Cortex of kidney (tissue), 1 donor: ENCODE measurements at places on chromosomes 6 and 20.

DNA sequence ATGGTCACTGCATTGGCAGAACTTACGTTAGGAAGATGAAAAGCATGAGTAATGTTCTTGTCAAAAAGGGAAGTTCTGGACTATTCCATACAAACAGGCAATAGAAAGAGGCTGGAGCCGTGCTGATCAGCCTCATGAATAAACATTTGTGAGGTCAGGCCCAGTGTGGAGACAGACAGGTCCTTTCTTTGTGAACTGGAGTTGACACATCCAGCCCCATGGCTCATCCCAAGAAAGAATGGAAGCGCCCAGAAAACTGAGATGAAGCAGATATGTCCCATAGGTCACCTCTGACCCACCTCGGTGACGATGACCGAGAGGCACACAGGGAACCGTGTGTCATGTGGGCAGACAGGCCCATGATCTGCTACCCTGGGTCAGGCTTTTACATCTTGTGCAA, 276.0 kb upstream of the SGK1 start:
- no peak for DNase-seq

- no peak for DNase-seq
These were observed 34.6 kb downstream of the HDAC2 start for GRCh38 chr6:113936093-113936934.

DNA sequence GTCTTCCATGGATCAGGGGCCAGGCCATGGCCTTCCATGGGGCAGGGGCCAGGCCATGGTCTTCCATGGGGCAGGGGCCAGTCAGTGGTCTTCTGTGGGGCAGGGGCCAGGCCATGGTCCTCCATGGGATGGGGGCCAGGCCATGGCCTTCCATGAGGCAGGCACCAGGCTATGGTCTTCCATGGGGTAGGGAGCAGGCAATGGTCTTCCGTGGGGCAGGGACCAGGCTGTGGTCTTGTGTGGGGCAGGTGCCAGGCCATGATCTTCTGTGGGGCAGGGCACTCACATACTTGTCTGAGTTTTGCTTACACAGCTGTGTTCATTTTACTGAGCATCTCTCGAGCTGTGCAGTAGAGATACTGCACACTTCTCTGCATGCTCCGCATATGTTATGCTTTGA, 57.3 kb upstream of the THBS2 start:
- no peak for DNase-seq

DNA sequence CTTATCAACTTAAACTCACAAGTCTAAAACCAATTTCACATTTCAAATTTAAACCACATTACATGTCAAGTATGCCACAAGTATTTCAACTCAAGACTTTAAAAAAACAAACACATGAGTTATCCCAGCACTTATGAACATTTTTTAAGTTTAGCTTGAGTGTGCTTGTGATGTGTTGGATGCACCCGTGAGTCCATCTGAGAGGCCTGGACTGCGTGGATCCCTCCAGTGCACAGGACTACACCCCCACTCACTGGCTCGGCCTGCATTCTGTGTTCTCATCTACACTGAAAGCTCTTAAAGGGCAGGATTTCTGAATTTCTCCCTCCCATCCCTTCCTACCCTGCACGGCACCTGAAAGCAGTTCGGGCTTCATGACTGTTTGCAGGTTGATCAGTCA, 128.8 kb upstream of the CD93 start:
- no peak for DNase-seq

DNA sequence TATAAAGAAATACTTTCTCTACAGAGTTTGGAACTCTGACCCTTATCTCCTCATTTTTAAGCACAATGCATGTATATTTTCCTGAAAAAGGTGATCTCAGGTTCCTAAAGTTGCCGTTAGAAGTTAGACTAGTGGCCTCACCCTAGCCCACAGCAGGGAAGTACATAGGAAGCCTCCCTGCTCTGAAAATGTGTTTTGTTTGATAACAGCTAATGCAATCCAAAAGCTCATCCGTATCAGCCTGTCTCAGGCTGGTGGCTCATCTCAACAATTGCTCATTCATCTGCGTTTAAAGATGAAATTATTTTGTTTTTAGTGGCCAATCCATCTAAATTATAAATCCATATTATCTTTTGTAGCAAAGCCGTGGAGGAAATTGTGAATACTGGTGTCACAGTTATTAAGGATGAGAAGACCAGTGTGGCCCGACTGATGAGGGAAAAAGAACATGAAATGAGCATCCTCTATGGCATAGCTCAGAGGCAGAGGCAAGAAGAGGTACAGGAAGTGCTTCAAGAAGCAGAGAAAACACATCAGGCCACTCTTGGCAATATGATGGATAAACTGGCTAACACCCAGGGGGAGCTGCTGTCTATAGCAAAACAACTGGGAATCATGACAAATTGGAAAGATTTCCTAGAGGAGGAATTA, 20.1 kb downstream of the C6orf163 start:
- no peak for DNase-seq

- DNase-seq: no peak
These were observed 10.4 kb downstream of the DEFB129 start for GRCh38 chr20:237489-237888.

- no peak for DNase-seq
These were observed 52.2 kb downstream of the LYRM4 start for GRCh38 chr6:5208471-5208971.

GRCh38 chr6:160801418-160801817, 99.4 kb downstream of the PLG start:
- no peak for DNase-seq

- DNase-seq: no peak
These were observed 86.2 kb downstream of the VEGFA start for GRCh38 chr6:43856005-43856765.

DNA sequence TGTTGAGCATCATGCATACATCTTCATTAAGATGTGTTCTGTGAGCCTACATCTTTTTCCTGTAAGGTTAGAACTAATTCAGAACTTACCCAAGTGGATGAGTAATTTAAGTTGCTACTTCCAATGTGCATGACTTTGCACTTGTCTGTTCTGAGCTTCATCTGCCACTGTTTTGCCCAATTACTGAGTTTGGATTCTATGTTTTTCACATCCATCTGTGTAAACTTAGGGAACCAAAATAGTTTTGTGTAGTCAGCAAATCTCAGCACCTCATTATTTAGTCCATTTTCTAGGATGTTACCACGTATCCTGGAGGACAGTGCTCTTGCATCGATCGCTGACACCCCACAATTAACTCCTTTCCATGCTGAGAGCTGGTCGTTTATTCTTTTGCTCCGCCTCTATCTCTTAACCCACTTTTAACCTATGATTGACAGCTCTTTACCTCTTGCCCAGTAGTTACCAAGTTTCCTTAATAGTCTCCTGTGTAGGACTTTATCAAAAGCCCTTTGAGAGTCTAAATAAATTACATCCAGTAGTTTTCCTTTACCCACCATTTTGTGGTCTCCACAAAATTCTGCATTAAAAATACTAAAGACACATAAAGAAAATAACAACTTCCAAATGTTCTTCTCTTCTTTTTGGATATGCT, 44.2 kb upstream of the CITED2 start:
- DNase-seq: no peak

DNA sequence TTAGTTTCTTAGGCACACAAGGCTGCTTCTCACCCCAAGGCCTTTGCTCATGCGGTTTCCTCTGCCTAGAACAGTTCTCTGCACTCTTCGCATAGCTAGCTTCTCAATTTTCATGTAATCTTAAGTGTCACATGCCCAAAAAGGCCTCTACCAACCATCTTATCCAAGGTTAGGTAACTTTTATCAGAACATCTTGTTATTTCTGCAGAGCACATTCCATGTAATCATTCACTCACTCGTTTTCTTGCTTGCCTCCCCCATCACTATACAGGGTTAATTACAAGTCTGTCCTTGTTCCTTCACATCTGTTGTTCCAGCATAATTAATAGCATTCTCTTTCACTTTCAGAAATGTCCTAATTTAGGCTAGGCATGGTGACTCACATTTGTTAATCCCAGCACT, 53.8 kb downstream of the NCOA6 start:
- no peak for DNase-seq

DNA sequence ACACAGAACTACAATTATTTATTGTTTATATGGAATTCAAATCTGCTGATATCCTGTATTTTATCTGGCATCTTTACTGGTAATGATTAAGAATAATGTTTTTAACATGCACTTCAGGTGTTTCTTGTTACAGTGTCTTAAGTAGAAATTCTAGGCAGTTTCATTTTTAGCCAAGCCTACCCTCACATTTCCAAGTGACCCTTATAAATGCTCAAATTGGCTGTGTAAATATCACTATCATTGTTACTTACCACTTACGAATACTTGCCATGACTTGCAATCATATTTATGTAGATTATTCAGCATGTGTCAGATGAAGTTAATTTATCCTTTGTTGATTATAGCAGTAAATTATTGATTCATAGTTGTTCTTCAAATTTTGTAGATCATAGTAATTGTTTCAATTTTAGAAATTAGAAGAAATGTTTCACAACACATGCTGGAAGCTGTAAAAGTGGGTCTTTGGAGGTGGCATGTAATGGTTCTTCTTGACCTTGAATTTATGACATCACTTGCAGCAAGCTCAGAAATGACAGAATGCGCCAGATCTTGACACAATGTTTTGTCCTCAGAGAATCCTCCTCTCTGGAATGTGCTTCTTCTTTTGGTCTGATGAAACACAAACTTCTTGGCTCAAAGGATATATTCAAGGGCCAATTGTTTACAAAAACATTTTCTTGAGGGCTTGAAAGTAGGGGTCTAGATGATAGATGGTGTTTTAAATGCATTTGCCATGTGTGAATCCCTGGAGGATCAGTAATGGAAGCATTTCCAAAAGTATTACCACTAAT, 471.8 kb downstream of the COL12A1 start:
- no peak for DNase-seq

DNA sequence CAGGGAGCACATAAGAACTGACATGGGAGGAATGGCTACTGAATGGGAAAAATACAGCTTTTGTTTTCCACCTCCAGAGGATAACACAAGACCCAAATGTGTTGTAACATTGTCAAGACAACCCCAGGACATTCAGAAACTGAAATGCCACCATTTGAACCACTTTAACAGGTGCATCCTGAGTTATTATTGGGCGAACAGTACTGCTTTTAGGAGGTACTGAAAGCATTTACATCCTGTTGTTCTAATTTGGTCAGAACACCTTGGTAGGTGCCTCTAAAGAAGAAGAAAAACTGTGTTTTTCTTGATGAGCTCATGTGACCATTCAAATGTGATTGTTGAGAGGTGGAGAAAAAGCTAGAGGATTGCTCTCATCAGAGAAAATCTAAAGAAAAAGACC, 6.4 kb upstream of the TXNDC5 start:
- DNase-seq: no peak

- no peak for DNase-seq
These were observed 342.5 kb upstream of the JARID2 start for GRCh38 chr6:14903176-14904038.

DNA sequence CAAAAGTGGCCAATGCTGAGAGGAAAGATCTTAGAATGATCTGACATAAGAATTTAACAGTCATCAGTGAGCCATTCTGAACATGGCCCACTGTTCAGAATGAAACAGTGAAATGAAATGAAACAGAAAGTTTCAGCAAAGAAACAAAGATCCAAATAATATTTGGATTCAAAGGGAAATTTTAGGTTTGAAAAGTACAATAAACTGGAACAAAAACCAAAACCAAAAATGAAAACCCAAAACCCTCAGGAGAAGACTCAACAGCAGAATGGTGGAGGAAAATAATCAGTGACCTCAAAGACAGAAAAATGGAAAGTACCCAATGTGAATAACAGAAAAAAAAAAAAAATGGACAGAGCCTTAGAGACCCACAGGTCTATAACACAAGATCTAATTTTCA, 66.1 kb upstream of the EMILIN3 start:
- DNase-seq: no peak

- DNase-seq: peak; percentile 62
These were observed at the start of gene RIN2 for GRCh38 chr20:19758133-19758500. TSS of gene RIN2 (plus strand) at chr20:19758258. CDS start at chr20:19889602, 131,344 bp downstream.

GRCh38 chr20:14838663-14839628, 501.5 kb upstream of the FLRT3 start:
- DNase-seq: no peak

GRCh38 chr6:18343741-18344140, 43.4 kb upstream of the RNF144B start:
- DNase-seq: no peak

GRCh38 chr20:18647777-18648176, 59.9 kb downstream of the DTD1 start:
- DNase-seq: no peak

GRCh38 chr20:11521476-11522365, 396.0 kb upstream of the BTBD3 start:
- no peak for DNase-seq

DNA sequence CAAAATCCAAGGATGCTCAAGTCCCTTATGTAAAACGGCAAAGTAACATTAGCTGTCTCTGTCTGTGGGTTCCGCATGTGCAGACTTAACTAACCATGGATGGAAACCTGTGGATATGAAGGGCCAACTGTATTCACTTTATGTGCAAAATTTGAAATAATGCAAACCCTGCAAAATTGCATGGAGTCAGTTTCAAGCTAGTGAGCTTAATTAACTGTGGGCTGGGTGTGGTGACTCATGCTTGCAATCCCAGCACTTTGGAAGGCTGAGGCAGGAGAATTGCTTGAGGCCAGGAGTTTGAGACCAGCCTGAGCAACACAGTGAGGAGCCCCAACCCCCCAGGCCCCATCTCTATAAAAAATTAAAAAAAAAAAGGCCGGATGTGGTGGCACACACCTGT, 81.4 kb downstream of the ANKS1A start:
- DNase-seq: no peak

GRCh38 chr20:46119028-46119546, 973 bp downstream of the CD40 start:
- no peak for DNase-seq

DNA sequence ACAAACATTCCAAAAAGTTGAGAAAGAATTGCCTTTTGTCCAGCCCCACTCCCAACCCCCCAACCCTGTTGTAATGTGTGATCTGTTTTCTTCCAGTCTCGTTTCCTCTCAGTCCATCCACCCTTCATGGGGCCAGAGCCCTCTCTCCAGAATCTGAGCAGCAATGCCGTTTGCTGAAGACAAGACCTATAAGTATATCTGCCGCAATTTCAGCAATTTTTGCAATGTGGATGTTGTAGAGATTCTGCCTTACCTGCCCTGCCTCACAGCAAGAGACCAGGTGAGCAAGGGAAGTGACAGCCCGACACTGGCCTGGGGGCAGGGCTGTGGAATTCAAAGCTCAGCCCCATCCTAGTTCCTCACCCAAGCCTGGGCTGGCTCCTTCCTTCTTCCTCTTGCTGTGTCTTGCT, 7.8 kb downstream of the MAVS start:
- DNase-seq: no peak

GRCh38 chr6:143283887-143284645, 166.4 kb downstream of the ADAT2 start:
- DNase-seq: no peak

- DNase-seq: no peak
These were observed 58.0 kb upstream of the PREP start for GRCh38 chr6:105460860-105461259.
